ENCODE measurements at places on chromosomes 11 and 22. TPM values are rescaled to one million over a fixed set of nuclear protein-coding genes. Genes with fewer than 3 reads are reported as not detected.
A peak's percentile ranks its signal among the peaks of the same experiment; 100 is the strongest.

GRCh38 chr22:27372969-27373670 lies 428.4 kb downstream of the MN1 start:
- DNase-seq: no peak

- no peak for DNase-seq
These were observed 151.7 kb downstream of the SWAP70 start for GRCh38 chr11:9815486-9816136.

DNA sequence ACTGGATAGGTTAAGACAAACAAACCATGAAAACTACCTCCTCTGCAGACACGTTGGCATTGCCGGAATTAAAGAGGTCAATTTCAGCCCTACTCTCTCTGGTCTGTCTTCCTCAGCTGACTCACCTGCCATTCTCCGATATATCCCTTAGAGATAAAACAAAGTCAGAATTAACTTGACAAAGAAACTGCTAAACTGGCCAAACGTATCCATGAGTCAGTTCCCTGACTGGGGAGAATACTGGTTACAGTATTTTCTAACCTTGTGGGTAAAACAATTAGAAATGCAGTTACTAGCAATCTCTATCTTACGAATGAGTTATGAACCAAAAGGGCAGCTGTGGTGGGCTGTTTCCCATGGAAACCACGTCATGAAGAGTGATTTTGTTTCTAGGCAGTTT lies 96.2 kb downstream of the RDX start:
- no peak for DNase-seq

- DNase-seq: peak; percentile 37
These were observed 7.4 kb downstream of the SMPD1 start for GRCh38 chr11:6397636-6398035.

DNA sequence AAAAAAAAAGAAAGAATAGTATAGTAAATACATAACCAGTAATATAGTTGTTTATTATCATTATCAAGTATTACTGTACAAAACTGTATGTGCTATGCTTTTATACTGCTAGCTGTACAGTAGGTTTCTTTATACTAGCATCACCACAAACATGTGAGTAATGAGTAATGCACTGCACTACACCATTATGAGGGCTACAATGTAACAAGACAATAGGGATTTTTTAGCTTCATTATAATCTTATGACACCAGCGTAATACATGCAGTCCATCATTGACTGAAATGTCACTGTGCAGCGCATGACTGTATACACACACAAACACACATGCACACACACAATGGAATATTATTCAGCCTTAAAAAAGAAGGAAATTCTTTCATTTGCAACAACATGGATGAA lies 111.5 kb upstream of the ZBED5 start:
- DNase-seq: no peak

GRCh38 chr11:126331286-126331685 lies 24.2 kb upstream of the ST3GAL4 start:
- DNase-seq: no peak

GRCh38 chr22:17483688-17484372 lies 79.5 kb upstream of the SLC25A18 start:
- no peak for DNase-seq

DNA sequence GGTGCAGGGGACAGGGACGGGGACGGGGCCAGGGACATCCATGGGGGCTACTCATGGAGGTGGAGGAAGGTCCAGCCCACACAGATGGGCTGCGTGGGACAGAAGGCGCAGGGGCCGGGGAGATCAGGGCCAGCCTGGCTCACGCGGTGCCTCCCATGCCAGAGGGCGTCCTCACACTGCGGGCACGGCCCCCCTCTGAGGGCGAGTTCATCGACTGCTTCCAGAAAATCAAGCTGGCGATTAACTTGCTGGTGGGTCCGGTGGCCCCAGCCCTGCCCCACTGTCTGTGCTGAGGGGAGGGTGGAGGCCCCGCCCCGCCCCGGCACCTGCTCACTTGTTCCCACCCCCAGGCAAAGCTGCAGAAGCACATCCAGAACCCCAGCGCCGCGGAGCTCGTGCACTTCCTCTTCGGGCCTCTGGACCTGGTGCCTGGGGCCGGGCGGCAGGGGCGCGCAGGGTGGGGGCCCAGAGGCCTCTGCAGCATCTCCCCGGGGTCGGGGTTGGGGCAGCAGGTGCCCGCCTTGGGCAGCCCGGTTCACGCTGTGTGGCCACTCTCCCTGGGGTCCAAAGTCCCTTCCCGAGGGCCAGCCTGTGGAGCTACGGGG lies 15.8 kb downstream of the EPS8L2 start:
- DNase-seq: no peak

DNA sequence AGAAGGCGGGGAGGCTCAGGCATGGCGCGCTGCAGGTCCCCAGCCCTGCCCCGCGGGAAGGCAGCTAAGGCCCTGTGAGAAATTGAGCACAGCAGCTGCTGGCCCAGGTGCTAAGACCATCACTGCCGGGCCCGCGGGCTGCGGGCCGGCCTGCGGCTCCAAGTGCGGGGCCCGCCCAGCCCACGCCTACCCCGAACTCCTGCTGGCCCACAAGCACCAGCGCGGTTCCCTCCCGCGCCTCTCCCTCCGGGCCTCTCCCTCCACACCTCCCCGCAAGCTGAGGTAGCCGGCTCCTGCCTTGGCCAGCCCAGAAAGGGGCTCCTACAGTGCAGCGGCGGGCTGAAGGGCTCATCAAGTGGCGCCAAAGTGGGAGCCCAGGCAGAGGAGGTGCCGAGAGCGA lies 4.6 kb upstream of the RDX start:
- no peak for DNase-seq

GRCh38 chr11:40139536-40139935 lies 1319.9 kb downstream of the LRRC4C start:
- DNase-seq: no peak

GRCh38 chr11:3091081-3091845 lies 34.0 kb upstream of the CARS1 start:
- DNase-seq: peak; percentile 87

GRCh38 chr11:65542738-65543390 lies 15.3 kb downstream of the LTBP3 start:
- DNase-seq: no peak

DNA sequence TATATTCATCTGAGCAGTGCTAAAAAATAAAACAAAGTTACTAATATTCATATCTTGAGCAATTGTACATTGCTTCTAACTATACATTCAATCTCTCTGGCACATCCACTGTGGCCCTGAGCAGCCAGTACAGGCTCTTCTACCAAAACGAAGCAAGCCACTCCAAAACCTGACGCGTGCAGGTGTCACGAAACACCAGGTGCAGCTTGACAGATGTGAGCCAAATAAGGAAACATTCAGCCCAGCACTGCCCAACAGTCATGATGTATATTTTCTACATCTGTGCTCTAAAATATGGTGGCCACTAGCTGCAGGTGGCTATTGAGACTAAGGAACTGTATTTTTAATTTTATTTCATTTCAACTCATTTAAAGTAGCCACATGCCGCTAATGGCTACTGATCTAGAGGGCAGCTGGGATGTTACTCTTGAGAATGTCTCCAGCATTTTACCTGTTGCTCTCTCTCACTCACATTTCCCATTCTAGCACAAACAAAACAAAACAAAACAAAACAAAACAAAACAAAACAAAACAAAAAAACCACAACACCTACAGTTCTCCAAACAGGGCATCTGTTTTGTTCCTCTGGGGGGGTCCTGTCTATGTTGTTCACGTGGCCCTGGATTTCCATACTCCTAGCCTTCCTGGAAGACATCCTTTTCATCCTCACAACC lies 77.7 kb downstream of the LARGE1 start:
- no peak for DNase-seq

GRCh38 chr22:40404251-40405177 lies 34.1 kb downstream of the SGSM3 start:
- peak; percentile 81 for DNase-seq

The PDE3B gene
- total RNA-seq: 71.5 TPM

The HPX gene
- total RNA-seq: 1.1 TPM

The PRAME gene
- not detected for total RNA-seq

The DNAJB7 gene
- total RNA-seq: not detected

The HTR3A gene
- total RNA-seq: not detected

The OR8D2 gene
- total RNA-seq: not detected

The RNH1 gene
- total RNA-seq: 231 TPM

The PDHX gene
- total RNA-seq: 57.9 TPM

All from mesenteric fat pad (tissue), 1 donor.